ENCODE measurements at places on chromosomes 12 and 14.

DNA sequence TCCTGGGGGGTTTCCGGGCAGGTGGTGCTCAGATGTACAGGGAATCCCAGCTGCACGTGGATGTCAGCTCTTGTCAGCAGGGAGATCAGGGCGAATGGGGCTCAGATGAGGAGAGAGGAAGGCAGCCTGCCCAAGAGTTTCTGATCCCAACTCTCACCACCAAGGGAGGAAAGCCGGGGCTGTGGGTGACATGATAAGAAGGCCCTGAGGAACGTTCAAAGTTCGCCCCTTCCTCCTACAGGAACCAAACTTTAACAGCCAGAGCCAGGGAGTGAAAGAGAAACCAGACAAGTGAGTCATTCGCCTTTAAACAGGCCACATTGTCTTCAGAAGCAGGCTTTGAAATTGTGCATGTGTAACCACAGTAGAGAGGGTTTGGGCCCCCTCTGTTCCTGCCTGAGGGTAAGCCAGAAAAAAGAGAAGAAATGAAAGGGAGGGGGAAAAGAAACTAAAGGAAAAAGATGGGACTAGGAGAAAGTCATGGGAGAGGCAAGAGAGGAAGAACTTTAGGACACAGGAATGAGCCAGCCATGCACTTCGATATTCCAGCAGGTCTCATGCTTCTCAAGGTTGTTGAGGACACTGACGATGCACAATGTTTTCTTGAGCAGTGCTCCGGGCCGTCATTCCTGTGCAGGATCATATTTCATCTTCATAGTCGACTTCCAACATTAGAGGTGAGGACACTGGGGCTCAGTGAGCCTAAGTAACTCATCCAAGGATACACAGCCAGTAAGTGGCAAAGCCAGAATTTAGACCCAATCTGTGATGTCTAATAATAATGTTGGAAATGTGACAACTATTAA, 691.4 kb upstream of the TBX3 start:
- DNase-seq, result no peak

GRCh38 chr14:52279408-52279807, 11.9 kb downstream of the PTGDR start:
- DNase-seq, result no peak

DNA sequence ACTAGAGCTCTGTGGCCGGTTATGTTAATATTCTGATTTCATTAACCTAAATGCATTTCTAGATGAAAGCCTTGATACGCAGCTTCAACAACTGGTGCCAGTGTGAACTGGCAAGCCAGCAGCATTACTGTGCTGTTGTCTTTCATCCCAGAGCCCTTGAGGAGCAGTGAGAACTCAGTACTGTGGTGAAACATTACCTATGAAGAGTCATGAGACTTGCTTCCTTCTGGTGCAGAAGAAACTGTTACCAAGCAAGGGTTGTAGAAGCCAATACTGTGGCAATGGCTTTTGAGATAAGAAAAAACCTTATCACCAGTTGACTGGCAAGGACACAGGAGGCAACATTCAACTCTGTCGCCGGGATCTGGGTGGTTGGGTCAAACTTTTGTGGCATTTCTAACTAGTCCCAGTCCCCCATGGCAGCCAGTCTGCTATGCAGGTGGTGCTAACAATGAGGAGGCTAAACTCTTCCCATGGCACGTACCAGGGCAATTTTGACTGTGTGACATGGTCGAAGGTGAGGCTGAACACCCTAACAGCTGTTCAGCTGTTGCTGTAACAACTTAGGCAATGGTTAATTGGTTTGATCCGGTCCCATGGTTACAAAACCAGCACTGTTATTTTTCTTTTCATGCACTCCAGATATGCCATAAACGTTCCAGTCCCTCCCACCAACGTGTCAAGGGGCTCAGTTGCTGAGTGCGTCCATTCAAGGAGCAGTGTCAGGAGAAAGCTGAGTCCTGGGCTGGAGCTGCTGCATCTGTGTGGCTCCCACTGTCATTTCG, 12.6 kb upstream of the LGALS3 start:
- DNase-seq, result no peak

DNA sequence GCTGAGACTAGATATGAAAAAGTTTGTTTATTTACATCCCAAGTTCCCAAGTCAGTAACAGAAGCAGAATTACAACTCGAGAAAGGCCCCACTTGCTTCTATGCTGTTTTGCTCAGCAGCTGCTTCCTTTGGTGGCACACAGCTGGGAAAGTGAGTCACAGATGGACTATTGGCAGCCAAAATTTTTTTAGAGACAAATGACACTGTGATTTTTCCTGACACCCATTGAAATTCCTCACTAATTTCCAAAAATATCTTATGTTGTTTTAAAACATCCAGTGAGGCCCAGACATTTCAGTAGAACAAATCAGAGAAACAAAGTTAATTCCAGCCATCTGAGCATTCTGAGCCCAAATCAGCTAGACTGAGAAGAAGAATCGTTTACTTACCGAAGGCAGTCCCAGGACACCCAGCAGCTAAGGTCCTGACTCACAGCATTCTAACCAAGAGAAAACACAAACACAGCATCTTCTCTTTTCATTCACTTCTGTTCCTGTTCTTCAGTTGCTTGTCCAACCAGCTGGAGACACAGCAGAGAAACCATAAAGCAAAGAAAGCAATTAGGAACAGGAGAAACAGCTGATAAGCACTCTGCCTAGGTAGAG, 188.3 kb downstream of the DAD1 start:
- DNase-seq, result no peak

GRCh38 chr14:68762953-68763764, 29.7 kb downstream of the ZFP36L1 start:
- DNase-seq, result no peak

- no peak for DNase-seq
These were observed 85.9 kb downstream of the TMEM117 start for GRCh38 chr12:43921666-43922337.

- DNase-seq, result no peak
These were observed 169.2 kb downstream of the CAPZA3 start for GRCh38 chr12:18907127-18907526.

- DNase-seq, result no peak
These were observed at the start of gene IGFBP6 for GRCh38 chr12:53097564-53098353. Gene IGFBP6 (plus strand): TSS chr12:53097667. CDS start chr12:53097718, 51 bp downstream.

- DNase-seq, result no peak
These were observed 12.1 kb upstream of the ANO6 start for GRCh38 chr12:45203767-45204166.

DNA sequence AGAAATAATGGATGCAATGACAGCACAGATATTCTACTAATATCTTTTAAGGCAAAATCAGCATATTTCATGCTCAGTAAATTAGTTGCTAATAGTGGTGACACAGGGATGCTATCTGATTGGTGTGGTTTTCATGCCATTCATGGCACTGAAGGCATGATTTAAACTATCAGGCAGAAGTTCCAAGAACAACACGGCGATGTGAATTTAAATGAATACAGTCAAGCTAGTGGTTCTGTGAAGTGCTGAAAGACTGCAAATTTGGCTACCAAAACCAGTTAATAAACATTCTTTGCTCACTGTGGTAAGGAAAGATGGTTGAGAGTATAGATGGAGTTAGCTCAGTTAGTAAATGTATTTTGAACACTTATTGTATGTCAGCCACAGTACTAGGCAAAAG, 272.0 kb upstream of the DIO2 start:
- DNase-seq, result no peak

GRCh38 chr12:86376052-86376451, 119.9 kb upstream of the MGAT4C start:
- no peak for DNase-seq

DNA sequence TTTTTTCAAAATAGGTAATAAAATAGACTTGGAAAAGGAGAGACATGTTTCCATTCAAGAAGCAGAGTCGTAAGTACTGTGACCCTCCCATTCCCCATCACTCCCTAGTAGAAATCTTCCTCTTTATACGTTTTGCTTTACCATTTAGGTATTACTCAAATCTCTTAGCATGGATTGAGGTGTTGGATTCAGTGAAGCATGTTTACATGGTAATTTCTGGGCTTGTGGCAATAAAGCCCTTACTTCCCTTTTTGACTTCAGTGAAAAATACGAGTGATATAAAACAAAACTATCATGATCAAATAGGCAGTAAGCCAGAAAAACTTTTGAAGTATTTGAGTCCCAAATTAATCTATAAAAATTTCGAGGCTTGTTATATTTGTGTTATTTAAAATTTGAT, 27.4 kb downstream of the RAB21 start:
- no peak for DNase-seq

GRCh38 chr12:100375038-100375735, 18.3 kb downstream of the SLC17A8 start:
- DNase-seq, result no peak

Measured in cortex of kidney (tissue), 1 donor.